RWPE2 (cell line): ENCODE measurements at places on chromosomes 16 and 17.

- no peak for DNase-seq
Observed at GRCh38 chr17:75348386-75349012, 57.0 kb downstream of the GRB2 start.

- DNase-seq = no peak
Observed at GRCh38 chr16:17963185-17963836, 373.2 kb downstream of the NPIPA8 start.

DNA sequence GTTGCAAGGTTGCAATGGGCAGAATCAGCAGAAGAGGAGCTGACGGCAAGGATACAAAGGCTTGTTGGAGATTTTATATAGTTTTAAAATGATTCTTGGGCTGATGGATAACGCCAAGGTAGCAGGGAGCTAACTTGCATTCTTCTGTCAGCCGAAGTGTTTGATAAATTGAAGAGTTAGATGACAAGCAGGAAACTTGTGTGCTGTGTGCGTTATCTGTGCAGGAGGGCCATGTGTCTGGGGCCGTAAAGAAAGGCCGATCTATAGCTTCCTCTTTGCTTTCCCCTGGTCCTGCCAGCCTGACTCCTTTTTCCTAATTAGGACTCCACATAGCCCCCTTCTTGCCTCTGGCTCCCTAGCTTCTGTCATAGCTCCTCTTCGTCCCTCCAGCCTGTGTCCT is 6.7 kb upstream of the WWOX start:
- no peak for DNase-seq

DNA sequence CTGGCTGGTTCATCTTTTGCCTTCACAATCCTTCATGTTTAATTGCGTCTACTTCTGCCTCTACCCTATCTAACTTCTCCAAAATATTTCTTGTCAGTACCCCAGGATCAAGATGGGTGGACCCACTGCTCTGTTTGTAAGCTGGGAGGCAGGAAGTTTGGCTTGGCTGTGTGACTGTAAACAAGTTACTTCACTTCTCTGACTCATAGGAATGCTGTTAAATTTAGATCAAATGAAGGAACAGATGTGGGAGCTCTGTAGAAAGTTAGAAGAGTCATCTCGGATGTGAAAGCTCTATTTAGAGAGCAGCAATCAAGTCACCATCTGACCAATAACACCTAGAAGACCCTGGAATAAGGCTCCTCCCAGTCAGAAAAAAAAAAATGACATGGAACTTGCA is 55.2 kb upstream of the MRTFB start:
- DNase-seq = no peak

GRCh38 chr17:80289616-80290015 is 29.0 kb downstream of the RNF213 start:
- no peak for DNase-seq

DNA sequence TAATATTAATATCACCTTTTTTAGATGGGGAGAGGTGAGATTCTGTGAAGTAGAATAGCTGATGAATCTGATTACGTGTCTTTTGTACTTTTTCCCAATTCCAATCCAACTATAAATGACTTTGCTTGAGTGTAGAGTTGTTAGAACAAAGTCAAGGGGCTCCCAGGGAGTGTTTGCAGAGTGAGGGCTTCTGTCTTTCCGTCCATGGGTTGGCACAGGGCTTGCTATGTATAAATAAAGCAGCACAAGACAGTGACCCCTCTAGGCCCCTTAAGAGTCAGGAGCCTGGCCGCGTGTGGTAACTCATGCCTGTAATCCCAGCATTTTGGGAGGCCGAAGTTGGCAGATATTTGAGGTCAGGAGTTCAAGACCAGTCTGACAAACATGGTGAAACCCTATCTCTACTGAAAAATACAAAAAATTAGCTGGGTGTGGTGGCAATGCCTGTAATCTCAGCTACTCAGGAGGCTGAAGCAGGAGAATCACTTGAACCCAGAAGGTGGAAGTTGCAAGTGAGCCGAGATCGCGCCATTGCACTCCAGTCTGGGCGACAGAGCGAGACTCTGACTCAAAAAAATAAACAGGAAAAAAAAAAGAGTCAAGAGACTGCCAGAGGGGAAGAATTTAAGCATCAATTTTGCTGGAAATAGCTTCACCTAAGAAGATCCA is 127.9 kb upstream of the HS3ST3A1 start:
- no peak for DNase-seq

DNA sequence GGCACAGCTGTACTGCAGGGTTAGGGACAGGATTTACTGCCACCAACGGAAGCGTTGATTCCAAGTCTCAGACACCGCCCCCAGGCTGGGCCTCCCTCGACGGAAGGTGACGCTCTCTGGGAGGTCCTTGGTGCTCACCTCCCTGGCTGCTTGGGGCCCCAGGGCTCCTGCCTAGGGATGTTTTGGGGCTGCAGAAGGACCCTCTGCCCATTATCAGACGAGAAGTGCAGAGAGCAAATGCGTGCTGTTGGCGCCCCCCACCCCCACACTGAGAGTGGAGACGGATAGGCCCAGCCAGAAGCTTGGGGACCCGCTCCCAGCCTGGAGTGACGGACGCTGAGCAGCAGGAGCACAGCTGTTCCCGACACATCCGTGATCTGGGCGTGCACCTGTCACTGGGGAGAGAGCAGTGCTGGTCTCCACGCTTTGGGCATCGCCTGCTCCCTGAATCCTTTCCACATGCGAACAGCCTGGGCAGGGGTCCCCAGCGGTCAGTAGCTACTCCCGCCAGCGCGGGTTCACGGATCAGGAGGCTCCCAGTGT is 5.1 kb upstream of the SOX8 start:
- DNase-seq = no peak

- no peak for DNase-seq
Observed at GRCh38 chr16:15819046-15819445, 37.8 kb downstream of the MYH11 start.

GRCh38 chr16:9113707-9114106 is 22.3 kb downstream of the HAPSTR1 start:
- no peak for DNase-seq

- no peak for DNase-seq
Observed at GRCh38 chr16:50173316-50173715, 20.2 kb downstream of the TENT4B start.

DNA sequence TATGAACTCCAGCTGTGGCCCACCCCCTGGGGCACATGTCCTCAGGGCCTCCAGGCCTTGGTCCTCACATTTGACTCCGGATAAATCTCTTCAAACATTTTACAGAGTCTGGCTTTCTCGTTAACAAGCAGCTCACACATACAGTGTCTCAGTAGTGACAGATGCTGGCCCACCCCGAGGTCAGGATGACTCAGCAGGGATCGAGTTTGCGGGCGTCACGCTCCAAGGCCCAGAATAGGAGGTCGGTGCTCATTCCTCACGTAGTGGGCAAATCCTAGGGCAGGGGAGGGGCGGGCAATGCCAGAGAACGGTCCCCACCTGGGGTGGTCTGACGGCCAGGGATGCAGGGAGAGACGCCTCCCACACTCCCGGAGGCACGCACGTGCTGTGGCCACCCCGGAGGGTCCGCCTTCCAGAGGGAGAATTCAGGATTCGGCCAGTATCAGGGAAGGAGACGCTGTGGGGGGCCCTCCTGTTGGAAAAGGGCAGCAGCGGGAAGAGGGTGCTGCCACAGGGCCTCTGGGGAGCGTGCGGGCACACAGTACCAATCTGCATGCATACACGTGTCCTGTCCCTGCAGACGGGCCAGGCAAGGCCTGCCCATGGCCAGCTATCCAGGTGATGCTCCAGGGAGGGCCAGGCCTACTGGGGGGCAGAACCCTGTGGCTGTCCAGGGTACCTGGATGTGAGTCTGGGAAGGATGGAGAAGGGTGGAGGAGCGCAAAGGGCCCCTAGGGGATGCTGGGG is 8.6 kb downstream of the SLC7A5 start:
- DNase-seq = peak; percentile 79

DNA sequence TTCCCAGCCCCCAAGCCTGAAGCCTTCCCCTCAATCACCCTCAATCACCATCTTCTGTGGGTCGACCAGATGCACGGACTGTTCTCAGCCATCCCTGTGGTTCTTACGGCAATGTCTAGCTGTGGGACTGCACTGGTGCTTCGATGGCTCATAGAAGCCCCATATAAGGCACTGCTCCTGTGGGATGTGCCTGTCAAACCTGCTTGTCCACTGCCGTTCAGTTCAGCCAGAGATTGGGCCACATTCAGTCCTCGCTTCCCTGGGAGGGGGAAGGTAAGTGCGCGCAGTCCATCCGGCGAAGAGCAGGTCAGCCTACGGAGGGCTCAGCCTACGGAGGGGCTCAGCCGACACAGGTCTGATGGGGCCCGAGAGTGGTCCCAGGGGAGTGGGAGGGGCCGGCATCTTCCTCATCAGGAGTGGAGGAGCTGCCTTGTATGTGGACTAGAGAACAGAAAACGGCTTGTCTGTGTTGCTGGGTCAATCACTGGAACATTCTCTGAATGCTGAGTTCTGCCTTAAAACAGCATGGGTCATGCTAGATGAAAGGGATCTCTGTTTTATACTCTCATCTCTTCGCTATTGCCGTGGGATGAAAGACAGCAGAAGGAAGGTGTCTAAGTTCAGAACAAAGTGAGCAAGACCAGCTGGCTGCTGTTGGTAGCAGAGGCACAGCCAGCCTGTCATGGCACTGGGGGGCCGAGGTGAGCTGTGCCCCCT is at the start of gene CARD14:
CARD14 (plus strand) TSS at position 247 of the 717 bp plus-strand sequence. CDS start 11,409 bp downstream, outside the sequence.
- no peak for DNase-seq

- DNase-seq = peak; percentile 73
Observed at GRCh38 chr17:45127548-45128300, 4.6 kb downstream of the PLCD3 start.

DNA sequence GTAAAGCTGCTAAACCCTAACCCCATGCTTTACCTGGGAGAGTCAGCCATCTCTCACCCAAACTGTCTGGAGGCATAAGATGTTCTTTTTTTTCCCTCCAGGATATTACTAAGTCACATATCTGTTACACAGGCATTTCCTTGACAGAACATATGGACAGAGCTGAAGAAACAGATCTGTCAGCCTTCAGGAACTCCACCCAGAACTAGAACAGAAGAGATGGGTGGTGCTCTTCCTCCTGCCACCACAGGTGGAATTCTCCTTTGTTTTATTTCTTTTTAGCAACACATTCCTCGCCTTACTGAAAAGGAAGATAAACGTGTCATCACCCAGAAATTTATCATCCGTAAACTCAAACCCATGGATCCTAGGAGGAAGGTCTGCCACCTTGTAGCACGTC is 8.8 kb downstream of the MYCBPAP start:
- DNase-seq = no peak

GRCh38 chr17:8598913-8599312 is 31.6 kb downstream of the MYH10 start:
- DNase-seq = no peak

DNA sequence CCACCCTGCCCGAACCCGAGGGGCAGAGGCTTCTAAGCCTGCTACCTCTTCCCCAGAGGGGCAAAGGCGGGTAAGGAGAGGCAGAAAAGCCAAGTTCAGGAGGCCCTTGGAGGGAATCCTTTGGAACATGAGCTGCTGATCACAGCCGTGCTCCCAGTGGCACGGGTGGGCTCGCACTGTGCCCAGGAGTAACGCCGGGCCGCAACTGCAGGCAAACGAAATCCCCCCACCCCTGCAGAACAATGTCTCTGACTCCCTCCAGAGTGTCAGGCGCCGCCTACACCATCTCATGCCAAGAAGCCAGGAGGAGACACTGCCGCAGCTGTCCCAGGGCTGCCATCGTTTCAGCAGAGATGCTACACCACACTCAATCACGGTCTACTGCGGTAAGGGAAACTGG is 8.9 kb downstream of the P4HB start:
- DNase-seq = no peak

- DNase-seq = no peak
Observed at GRCh38 chr17:62625870-62626200, 1.6 kb upstream of the MRC2 start.

DNA sequence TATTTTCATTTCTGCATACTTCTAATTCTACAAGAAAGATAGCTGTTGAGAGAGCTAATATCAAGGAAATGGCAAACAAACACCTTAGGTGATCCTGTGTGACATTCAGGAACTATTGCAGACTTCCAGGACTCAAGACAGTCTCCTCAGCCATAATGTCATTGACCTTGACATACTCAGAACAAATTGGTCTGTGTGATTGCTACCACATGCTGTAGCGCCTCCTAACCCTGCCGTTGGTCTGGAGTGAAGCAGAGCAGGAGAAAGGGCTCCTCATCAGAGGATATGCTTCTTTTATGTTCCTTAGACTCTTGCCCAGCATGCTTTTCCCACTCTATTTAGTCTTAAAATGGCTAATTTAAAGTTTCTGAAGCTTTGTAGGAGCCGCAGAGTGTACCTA is 194.2 kb upstream of the TBX2 start:
- no peak for DNase-seq

- no peak for DNase-seq
Observed at GRCh38 chr17:77453613-77454241, 313.0 kb downstream of the SEC14L1 start.

DNA sequence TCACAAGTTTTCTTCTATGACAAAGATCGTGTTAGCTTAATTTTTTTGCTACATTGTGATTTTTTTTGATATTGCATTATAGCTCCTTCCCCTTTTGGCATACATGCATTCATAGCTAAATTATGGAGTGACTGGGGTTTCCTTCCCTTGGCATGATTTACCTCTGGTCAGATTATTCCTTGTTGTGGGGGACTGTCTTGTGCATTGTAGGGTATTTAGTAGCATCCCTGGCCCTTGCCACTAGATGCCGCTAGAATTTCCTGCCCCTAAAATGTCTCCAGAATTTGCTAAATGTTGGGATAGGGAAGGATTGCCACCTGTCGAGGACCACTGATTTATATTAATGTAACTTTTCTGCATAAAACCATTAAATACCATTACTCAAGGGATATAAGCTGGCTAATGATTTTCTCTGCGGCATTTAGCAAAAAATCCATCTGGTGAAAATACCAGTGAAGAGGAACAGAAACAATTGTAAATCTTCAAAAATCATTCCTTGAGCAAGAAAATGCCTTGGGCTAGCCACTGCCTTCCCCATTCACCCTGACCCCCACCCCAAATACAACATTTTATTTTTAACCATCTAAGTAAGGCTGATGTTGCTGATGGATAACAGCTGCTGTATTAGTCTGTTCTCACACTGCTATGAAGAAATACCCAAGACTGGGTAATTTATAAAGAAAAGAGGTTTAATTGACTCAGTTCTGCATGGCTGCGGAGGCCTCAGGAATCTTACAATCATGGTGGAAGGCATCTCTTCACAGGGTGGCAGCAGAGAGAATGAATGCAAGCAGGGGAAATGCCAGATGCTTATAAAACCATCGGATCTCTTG is 195.2 kb downstream of the MAP2K6 start:
- DNase-seq = no peak

GRCh38 chr17:42399948-42400843 is 12.0 kb upstream of the STAT3 start:
- DNase-seq = no peak

DNA sequence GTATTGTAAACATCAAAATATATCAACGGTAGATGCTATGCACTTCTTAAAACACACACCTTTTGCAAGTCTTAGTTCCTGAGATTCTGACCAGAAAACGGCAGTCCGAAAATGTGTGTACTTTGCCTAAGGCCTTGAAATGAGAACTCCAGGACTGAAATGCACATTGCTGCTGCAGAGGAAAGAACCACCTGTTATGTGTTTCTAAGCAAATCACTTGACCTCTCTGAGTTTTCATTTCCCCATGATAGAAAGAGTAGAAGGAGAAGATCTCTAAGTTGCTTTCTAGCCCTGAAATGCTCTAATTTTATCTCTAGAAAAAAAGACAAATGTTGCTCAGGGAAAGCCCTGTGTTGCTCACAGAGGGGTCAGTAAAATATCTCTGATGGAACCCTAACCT is 9.9 kb downstream of the CCDC182 start:
- no peak for DNase-seq
